Activated naive CD4-positive, alpha-beta T cell (primary cell): ENCODE measurements at places on chromosomes 7 and 10.

GRCh38 chr10:30488316-30488715 lies 54.3 kb downstream of the MAP3K8 start:
- no peak for DNase-seq

- DNase-seq = no peak
These were observed 809.2 kb downstream of the NXPH1 start for GRCh38 chr7:9242636-9243035.

DNA sequence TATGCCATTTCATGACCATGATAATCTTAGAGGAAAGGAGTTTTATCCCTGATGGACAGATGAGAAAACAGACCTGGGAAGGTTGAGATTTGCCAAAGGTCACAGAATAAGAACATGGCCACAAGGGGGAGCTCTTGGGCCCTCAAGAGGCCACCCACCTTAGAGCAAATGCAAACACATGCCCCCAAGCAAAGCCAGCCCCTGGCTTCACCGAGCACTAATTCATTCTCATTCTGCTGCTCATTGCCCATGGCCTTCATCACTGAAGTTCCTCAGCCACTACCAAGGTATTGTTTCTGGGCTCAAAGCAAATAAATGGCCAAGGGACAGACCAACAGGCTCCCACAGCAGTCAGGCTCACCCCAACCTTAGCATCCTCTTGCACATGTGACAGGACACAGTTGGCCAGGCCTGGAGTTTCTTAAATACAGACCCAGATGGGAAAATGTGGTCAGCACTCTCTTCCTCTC lies 44.2 kb downstream of the PDLIM1 start:
- DNase-seq = no peak

GRCh38 chr10:93757136-93757535 lies 600 bp upstream of the LGI1 start:
- DNase-seq = no peak

- DNase-seq = no peak
These were observed 216.6 kb downstream of the ZMYND11 start for GRCh38 chr10:351770-352334.

DNA sequence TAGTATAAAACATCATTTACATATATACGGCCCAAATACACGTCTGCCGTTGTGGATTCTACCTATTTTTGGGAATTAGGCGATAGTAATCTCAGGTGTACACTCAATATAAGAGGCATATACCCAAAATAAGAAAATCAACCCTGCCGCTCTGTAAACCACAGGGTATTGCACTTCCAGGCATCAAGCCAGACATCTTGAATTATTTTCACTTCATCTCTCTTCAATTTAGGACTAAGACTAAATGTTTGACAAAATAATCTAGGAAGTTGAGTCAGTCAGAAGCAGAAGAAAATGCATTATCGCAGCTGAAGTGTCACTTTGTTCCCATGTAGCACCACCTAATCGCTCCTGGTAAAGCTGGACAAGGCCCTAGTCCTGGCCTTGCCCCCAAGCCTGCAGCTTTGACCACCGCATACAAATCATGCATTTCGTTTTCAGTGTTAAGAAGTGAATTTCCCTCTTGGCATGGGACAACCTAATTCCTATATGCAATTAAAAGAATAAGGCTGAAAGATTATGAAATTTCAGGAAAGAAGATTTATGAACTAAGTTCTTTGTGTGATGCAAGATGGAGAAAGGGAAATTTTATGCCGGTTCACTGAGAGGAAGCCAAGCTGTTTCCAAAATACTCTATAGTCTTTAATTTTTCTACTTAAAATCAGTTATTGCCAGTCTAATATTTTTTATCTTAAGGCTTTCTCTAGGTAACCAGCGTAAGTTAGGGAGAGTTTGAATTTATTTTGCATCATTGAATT lies 26.0 kb downstream of the CABCOCO1 start:
- DNase-seq = no peak

DNA sequence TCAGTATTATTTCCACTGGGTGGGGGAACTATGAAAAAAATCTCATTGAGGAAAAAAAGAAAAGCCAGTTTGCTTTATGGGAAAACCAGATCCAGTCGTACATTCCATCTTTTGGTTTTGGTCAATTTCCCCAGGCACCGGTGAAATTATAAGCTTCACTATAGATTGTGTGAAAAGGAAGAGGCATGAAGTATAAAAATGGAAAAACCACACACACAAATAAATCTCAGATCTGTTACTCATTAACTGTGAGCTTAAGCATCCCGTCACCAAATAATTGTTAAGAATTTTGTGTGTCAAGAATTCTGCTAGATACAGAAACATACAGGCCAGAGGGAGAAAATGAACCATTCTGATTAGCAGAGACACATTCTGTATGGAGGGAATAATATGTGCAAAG lies 405.5 kb upstream of the CELF2 start:
- DNase-seq = no peak

DNA sequence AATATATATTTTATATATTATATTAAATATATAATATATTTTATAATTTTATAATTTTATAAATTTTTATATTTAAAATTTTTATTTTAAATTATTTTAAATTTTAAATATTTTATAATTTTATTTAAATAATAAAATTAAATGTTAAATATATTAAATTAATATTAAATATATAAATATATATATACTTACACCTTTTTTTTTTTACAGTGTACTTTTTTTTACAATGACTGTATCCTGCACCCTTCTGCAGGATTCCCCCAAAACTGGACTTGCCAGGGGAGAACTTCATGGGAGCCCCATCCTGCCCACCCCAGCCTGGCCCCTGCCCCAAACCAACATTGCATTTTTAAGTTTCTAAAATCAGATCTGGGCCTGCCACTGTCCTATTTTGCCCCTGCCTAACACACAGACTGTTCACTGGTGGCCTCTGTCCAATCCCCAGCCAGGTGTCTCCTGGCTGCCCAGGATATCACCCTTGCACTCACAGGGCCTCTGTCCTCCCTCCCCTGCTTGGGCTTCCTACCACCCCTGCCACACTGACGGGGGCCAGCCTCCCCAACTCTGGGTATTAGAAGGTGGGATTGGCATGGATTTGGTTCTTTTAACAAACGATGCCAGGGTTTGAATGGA lies 138.0 kb downstream of the ADCY1 start:
- no peak for DNase-seq

GRCh38 chr7:767941-768731 lies 41.1 kb upstream of the PRKAR1B start:
- no peak for DNase-seq

DNA sequence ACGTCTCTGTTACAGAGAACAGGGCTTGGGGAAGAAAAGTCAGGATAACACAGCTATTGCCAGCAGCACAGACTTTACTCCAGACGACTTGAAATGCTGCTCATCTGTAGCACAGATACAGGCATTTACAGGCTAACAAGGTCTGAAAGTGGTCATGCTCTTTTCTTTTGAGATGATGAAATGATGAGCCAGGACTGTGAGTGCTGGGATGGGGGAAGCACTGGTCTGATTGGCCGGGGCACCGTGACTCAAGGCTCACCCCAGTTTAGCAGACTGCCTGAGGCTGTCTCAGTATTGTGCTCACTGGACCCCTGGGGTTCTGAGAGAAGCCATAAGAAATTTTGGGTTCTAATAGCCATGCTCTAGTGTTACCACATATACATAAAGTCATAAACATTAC lies 12.4 kb downstream of the SMKR1 start:
- DNase-seq = no peak

DNA sequence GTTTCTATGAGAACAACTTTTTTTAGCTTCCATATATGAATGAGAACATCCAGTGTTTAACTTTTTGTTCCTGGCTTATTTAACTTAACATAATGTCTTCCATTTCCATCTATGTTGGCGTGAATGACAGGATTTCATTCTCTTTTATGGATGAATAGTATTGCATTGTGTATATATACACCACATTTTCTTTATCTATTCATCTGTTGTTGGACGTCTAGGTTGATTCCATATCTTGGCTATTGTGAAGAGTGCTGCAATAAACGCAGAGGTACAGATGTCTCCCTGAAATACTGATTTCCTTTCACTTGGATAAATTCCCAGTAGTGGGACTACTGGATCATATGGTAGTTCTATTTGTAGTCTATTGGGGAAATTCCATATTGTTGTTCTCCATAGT lies 44.3 kb upstream of the MAGI2 start:
- no peak for DNase-seq

DNA sequence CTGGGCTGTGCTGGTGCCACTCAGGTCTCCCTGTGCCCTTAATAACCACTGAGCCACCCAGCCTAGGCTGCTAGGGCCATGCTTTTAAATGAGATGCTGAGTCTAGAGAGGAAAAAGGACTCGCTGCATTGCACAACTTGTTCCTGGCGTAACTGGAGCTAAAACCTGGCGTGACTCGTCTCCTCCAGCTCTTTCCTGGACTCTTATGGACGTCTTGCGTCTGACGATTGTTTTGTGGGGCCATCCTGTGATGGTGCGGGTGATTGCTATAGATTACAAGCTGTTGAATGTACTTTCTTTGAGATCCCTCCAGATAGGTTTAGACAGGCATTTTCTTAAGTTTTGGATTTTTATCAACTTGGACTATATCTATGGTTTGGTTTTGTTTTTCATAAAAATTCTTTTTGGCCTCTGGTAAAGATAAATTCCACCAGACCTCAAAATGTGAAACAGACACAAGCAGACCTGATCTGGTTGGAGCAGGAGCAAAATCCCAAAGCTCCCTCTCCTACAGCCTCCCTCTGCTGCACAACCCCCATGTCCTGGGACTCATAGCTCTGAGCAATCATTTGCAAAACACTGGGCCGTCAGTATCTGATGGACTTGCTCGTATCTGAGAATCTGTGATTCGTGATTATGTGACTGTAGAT lies 230.3 kb downstream of the ARHGAP12 start:
- DNase-seq = no peak

GRCh38 chr10:78023741-78024140 lies 5.6 kb downstream of the POLR3A start:
- DNase-seq = no peak

GRCh38 chr10:77820349-77820748 lies 106.2 kb downstream of the DLG5 start:
- DNase-seq = no peak

DNA sequence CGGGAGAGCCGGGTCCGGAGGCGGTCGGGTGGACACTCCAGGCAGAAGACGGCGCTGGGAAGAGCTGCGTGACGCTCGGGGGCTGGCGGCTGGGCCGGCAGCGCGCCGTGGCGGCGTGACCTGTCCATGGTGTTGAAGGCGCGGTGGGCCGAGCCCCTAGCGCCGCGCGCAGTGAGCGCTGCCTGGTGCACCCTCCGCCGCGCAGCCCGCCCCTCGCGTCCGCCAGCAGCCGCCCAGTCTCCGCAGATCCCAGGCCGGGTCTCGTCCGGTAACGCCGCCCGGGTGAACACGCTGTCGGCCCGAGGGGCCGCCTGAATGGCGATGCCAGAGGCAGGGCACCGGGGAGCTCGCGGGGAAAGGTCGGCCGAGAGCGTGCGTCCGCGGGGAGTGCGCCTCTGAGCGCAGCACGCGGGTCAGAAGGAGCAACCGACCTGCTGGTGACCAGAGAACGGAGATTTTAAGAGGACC lies 657 bp upstream of the TMEM178B start:
- DNase-seq = no peak

DNA sequence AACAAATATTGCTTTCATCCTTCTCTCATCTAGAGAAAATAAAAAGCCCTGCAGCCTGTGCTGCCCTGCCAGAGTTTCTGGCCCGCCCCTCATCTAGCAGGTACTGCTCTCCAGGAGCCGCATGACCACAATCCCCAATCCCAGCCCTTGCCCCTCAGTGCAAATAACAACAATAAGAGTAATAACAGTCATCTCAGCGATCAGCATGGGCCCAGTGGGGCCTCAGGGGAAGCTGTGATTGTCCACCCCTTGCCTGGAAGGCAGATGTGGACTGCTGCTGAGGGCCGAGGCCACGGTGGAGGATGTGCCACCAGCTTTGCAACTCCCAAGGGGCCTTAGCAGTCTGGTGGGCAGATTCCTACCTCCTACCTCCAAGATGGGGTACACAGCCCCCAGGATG lies 106.1 kb downstream of the CDH23 start:
- DNase-seq = no peak

DNA sequence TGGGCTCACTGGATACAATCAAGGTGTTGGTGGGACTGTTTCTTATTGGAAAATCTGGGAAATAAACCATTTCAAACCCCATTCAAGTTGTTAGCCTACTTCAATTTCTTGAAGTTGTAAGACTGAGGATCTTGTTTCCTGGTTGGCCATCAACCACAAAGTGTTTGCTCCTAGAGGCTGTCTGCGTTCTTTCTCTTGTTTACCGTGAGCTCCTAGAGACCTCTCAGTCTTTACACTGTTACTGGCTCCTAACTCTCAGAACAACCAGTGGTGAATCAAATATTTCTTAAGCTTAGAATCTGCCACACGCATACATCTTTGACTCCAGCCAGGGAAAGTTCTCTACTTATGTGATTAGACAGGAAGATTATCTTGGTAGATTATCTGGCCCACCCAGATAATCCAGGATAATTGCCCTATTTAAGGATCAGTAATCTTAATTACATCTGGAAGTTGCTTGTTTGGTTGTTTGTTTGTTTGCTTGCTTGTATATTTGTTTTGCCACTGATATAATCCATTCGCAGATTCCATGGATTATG lies 798.7 kb downstream of the IPMK start:
- no peak for DNase-seq

GRCh38 chr10:98340261-98340939 lies 72.4 kb upstream of the LOXL4 start:
- no peak for DNase-seq

DNA sequence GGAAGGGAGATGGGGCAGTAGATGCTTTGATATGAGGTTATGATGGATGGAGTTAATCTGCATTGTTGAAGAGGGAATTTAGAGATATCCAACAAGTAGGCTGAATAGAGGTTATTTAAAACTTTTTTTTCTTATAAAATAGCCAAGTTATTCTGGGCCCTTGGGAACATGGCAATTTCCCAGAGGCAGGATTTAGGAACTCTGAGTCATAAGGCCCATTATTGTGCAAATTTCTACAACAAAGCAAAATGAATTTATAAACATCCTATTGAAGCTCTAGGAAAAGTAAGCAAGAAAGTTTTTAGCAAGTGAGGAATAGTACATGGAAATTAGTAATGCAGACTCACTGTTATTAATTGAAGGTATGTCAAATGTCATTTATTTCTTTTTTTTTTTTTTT lies 160.9 kb upstream of the NPY start:
- no peak for DNase-seq

- no peak for DNase-seq
These were observed 170.8 kb downstream of the AUTS2 start for GRCh38 chr7:69768986-69769595.

GRCh38 chr10:79273604-79274003 lies 73.7 kb upstream of the PPIF start:
- no peak for DNase-seq

GRCh38 chr10:94150541-94151184 lies 156.9 kb downstream of the PLCE1 start:
- no peak for DNase-seq
